Activated B cell treated with CpG ODN at 0.5 μM for 24 hours (primary cell): ENCODE measurements at places on chromosomes 12 and 14. TPM values are rescaled to one million over a fixed set of nuclear protein-coding genes. Genes with fewer than 3 reads are reported as not detected.

Gene ST8SIA1
- total RNA-seq: 0.31 TPM in 1 of 2 replicates, not detected in the other

- DNase-seq: no peak
Measured at GRCh38 chr14:90830931-90831701, 14.9 kb upstream of the TTC7B start.

DNA sequence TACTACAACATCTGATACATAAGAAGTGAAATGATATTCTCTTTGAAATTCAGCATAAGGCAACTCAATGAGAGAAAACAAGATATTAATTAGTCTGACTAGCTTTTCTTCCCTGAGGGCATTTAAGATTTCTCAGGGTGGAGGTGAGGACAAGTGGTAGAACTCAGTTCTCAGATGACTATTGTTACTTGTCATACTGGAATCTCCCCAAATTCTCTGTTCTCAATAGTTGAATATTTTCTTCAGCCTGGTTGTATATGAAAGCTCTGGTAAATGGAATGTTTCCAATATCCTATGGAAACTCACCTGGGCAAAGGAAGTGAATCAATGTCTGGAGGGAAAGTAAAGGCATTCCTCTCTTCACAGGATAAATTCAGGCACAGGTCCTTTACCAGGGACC lies 18.2 kb upstream of the ITGA5 start:
- no peak for DNase-seq

Gene FZD10
- not detected in 2 replicates for total RNA-seq

Gene SERPINA6
- total RNA-seq: not detected in 2 replicates

Gene CLEC4A
- 1.3 and 2.5 TPM in 2 replicates for total RNA-seq
